Kidney tubule cell (primary cell): ENCODE measurements at places on chromosomes 12 and 14.
A peak's percentile ranks its signal among the peaks of the same experiment; 100 is the strongest.

GRCh38 chr14:96639550-96639949 lies 137.4 kb downstream of the PAPOLA start:
- no peak for DNase-seq

DNA sequence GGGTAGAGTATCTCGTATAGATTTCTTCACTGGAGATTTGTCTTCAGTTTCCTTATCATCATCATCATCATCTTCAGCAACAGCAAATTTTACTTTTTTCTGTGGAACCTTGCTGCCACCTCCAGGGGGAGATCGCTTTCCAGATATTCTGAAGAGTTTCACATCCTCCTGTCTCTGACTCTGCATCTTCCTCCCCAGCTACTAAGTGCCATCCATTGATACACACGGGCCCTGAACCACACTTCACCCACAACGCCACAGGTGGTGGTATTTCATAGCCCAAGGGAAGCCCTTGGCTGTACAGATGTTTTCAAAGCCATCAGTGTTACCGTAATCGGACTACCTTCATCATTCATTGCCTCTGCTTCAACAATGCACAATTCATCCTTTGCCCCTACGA lies 82.2 kb downstream of the PPP2R5C start:
- DNase-seq, result no peak

GRCh38 chr12:92574051-92574783 lies 128.6 kb upstream of the PLEKHG7 start:
- peak; percentile 63 for DNase-seq

DNA sequence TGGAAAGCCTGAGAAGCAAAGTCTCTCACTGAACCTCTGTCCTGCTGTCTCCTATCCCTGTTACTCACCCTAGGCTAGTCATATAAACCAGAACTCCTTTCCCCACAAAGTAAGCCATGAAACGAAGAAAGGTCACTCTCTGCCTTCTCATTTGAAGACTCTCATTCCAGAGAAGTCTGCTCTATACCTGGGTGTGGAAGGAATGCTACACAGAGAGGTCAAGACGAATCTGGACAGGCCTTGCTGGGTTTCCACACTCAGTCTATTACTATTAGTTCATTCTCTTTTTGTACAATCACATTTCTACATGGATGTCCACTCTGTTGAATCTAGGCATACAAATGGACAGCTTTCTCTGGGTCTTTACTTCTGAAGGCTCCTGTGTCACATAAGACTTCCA lies 2.4 kb upstream of the AEBP2 start:
- DNase-seq, result no peak

DNA sequence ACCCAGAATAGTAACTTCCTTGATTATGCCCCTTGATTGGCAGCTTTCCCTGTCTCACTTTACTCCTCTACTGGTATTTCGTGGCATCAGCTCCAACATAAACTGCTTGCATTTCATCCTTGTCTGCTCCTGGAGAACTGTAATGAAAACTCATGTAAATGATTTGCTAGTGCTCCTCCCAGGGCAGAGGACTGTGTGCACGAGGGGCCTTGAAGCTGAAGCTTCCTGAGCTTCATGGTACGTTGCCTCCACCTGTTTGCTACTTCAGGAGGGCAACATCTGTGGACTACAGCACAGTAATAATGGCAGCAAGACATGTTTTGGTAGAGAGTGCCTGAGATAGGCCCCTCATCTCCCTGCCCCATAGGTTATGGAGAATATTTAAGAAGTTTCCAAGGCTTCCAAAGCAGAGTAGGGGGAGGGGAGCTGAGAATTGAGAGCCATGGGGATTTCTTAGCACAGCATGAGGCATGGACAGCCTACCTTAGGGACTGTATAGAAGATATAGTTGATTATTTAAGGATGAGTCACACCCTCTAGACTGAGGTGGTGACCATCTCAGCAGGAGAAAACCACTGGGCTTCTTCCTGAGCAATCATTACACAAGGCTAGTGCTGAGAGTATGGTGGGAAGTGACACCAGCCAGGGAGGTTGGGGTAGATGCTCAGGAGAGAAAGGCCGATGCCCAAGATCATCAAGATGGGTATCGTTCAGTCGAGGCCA lies 29.5 kb downstream of the CCDC198 start:
- peak; percentile 90 for DNase-seq

GRCh38 chr14:68730348-68730747 lies 62.5 kb downstream of the ZFP36L1 start:
- DNase-seq, result no peak

- DNase-seq, result peak; percentile 71
Observed at GRCh38 chr12:11553871-11554533, 95.5 kb upstream of the ETV6 start.

DNA sequence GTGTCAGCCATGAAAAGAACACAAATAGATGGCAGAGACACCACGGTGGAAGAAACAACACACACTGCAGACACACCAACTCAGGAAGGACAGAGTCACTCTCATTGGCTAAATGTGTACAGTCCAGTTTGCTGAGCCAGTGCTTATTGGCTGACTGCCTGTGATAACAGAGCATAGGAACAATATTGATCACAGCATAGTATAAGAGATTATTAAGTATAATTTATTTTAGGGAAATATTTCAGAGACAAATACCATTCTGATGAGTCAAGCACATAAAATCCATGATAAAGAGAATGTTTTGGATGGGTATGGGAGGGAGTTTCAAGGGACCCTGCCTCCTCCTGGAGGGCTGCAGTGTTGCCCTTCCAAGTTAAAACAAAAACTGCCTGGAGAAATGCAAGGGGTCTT lies 50.9 kb downstream of the BTG1 start:
- DNase-seq, result peak; percentile 42

DNA sequence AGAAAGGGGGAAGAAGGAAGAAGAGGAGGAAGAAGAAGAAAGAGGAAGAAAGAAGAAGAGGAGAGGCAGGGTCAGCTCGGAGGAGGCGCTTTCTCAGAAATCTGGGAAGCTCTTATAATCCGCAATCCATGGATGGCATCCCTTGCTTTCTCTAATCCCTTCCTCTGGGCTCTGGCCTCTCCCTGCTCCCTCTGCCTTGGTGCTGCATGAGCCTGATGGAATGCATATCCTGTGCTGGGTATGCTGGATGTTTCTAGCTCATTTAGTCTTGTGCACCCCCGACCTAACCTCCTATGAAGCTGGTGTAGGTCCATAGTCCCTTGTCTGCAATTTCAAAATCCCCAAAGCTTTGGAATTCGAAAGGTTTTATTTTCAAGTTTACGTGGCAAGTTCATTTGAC lies 94.2 kb upstream of the MYL2 start:
- no peak for DNase-seq

DNA sequence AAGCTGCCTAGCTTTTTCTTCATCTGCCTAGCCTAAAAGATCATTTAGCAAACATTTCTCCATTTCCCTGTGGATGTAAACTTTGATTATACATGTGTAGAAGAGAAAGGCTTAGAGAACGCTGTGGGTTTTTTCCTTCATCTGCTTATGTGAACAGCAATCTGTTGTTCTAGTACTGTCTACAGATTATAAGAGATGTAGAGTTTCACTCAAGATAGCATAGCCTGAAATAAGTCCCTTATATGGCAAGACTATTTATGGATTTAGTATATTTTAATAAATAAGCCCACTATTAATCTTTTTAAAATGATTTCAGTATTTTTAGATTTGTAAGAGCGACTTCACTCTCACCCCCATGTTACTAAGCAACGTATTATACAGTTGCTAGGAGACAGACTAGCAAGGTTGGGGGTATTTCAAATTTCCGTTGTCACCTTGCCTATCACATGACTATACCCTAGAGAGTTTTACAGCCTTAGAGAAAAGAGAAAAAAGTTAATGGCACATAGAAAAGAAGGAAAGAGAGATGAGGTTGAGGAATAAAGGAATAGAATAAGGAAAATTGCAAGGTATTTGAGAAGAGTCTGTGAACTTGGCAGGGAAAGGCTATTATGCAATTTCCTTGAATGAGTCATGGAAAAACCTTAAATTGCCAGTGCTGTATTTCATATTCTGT lies 12.2 kb upstream of the TUBA1A start:
- DNase-seq, result peak; percentile 75

DNA sequence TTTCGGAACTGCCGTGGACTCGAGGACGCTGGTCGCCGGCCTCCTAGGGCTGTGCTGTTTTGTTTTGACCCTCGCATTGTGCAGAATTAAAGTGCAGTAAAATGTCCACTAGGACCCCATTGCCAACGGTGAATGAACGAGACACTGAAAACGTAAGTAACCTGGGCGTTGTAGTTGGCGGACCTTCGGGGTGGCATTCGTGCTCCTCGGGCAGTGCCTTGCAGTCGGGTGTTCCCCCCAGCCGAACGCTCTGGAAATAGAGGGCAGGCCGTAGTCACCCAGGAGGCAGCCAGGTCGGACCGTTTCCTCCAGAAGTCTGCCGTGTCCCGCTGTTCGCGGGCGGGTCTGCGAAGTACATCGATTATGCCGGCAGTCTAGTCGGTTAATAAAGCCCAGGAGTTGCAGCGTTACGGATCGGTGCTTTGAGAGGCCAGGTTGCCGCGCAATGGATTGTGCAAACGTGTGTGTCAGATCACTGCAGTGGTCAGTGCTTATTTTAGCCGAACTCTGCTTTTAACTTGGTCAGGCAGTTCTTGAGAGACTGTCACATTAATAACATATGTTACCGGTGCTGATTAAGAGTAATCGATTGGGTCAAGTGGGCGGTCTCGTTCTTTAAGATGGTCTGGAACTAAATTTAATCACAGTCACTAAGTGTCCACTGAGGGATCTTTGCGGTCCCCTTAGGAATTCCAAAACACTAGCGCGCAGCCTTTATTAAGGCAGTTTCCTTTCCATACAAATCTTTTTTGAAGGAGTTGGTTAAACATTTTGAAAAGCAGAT lies 906 bp downstream of the MARK3 start:
- DNase-seq, result peak; percentile 72

GRCh38 chr14:33704481-33704880 lies 246.4 kb downstream of the EGLN3 start:
- DNase-seq, result peak; percentile 28

- DNase-seq, result peak; percentile 41
Observed at GRCh38 chr12:100539202-100539601, 34.3 kb upstream of the GAS2L3 start.

DNA sequence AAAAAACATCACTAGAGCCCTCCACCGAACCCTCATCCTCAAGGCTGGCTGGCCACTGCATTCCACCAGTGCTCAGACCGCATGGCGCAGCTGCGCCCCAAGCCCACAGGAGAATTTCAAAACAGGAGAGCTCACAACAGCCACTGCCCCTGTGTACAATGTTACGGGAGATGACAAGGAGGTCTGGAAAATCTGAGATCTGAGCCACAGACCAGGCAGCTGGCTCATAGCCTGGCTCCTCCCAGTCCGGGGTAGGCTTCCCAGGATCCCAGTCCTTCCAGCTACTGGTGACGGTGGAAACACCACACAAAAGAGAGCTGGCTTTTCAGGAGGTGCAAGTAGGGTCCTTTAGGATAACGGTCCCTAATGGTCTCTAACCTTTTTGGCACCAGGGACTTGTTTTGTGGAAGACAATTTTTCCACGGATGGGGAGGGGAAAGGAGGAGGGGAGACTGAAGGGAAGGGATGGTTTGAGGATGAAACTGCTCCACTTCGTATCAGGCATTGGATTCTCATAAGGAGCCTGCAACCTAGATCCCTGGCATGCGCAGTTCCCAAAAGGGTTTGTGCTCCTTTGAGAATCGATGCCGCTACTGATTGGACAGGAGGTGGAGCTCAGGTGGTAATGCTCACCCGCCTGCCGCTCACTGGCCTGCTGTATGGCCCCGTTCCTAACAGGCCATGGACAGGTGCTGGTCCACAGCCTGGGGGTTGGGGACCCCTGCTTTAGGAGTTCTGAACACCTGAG lies 23.0 kb upstream of the NRDE2 start:
- DNase-seq, result no peak

DNA sequence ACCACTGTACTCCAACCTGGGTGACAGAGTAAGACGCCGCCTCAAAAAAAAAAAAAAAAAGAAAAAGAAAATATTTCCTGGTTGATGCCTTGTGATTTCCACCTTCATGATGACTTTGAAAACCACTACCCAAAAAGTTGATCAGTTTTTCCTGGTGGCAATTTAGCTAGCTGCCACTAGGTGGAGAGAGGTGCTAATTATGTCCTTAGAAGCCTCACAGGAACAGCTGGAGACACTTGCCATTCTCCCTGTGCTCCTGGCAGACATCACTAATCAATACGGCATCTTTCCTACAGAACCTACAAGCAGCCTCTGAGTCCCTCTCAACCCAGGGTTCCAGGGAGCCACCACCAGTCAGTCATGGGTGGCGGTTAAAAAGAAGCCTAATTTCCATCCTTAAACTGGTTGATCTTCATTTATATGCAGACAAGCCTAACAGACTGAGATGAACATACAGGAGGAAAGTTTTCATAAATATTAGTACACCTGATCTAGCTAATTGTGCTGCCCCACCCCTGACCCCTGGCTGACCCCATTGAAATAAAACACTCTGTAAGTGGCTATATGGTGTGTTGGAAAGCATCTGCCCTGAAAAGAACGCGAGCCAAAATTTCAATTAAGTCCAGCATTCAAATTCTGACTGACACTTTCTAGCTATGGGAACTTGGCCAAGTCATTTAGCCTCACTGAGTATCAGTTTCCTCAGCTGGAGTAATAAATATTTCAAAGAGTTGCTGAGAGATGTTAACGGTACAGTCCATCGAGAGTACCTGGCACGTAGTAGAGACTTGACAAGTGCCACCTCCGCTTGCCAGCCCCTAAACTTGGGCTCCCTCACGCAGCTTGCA lies 6.2 kb upstream of the OAS1 start:
- DNase-seq, result peak; percentile 57

- peak; percentile 62 for DNase-seq
Observed at GRCh38 chr14:96275177-96276112, 19.4 kb downstream of the BDKRB1 start.

DNA sequence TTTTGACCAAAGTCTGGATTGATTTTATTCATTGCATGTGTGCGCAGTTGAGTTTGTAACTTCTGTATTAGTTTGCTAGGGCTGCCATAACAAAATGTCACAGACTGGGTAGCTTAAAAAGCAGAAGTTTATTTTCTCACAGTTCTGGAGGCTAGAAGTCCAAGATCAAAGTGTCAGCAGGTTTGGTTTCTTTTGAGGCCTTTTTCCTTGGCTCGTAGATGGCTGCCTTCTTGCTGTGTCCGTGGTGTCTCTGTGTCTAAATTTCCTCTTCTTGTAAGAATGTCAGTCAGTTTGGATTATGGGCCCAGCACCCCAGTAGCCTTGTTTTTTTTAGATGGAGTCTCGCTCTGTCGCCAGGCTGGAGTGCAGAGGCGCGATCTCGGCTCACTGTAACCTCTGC lies 11.8 kb downstream of the DNM1L start:
- no peak for DNase-seq

- no peak for DNase-seq
Observed at GRCh38 chr14:67729072-67729885, 27.6 kb downstream of the RDH12 start.

- DNase-seq, result no peak
Observed at GRCh38 chr12:25675808-25676207, 122.7 kb upstream of the LMNTD1 start.

GRCh38 chr12:79322905-79323304 lies 367.9 kb downstream of the PAWR start:
- no peak for DNase-seq

DNA sequence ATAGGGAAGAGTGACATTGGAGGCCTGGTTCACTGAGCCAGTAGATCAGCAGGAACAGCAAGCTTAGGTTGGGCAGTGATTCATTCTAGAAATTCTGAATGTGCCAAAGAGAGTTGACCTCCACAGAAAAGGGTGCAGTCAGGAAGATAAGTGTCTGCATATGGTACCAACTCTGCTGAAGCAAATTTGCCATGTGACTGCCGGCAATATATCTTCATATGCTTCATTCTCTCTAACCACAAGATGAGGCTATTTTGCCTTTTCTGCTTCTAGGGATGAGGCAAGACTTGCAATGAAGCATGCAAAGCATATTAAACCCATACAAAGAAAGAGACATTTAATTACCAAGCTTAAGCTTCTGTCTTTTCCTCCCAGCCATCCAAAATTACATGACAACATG lies 13.6 kb downstream of the CCDC198 start:
- peak; percentile 71 for DNase-seq

GRCh38 chr12:103840876-103841689 lies at the start of gene NT5DC3:
Gene NT5DC3, minus strand, starts transcription at chr12:103841234. Its CDS starts 78 bp downstream, at chr12:103841156.
- DNase-seq, result peak; percentile 90
